T-helper 2 cell (primary cell): ENCODE measurements at places on chromosomes 16 and 17.

DNA sequence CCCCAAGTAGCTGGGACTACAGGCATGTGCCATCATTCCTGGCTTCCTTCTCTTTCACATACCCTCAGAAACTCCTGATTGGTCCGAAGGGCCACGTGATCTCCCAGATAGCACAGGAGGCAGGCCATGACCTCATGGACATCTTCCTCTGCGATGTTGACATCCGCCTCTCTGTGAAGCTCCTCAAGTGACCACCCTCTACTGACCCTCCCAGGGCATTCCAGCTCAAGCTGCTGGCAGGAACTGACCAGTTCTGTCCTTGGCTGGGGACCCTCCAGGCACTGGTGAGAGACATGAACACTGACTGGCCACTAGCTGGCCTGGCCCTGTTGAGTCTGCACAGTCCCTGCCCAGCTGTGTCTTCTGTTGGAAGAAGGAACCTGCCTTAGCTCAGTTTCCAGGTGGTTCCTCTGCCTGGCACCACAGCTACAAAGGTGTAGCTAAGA is 5.6 kb downstream of the ERAL1 start:
- DNase-seq, result no peak

DNA sequence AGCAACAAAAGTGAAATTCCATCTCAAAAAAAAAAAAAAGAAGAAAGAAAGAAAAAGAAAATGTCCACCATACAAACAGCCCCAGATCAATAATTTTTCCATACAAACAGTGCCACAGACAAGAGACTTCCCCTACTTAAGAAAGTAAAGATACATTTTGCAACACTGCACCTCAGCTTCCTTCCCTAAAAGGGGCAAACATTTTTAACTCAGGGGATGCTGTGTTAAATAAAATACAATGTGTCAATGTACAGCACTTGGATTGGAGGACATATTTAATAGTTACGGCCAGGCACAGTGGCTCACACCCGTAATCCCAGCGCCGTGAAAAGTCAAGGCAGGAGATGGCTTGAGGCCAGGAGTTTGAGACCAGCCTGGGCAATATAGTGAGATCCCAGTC is 22.3 kb downstream of the MYH11 start:
- no peak for DNase-seq

DNA sequence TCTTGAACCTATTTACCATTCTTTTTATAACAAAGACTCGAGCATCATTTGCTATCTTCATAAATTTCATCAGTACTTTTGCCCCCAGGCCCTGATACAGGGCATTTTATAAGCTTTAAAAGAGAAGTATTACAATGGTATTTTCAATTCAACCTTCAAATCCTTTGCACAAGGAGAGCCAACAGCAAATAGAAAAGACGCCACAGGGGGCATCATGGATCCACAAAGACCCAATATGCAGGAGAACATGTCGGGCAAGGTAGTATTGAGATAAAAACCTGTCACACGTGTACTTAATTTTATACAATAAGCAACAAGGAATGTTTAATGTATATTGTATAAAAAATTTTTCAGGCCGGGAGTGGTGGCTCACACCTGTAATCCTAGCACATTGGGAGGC is 10.2 kb downstream of the MAP3K14 start:
- no peak for DNase-seq

- DNase-seq, result no peak
Measured at GRCh38 chr16:87570938-87571867, 31.1 kb upstream of the JPH3 start.

DNA sequence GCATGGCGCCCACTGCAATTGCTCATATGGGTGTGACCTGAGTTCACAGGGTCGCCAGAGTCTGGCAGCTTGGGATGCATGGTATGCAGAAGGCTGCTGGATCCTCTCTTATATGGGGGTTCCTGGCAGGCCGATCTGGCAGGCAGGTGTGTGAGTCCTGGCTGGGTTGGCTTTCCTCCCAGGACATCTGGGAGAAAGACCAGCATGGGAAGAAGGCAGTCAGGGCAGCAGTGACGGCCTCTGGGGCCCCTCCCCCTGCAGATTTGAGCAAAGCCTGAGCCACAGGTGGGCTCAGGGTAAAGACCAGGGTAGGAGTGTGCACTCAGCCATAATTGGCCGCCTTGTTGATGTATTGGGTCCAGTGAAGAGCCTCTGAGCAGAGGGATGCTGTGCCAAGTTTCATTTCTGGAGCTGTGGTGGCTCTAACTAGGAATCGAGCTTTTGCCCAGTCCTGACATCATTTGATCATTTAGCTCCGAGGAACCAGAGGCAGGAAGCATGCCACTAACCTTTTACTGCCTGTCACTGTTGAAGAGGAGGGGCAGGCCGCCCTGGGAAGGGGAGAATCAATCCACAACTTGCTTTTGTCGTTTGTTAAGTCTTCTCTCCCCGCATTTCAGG is 174.3 kb downstream of the CCDC182 start:
- DNase-seq, result no peak

GRCh38 chr17:17837966-17838962 is 1.5 kb upstream of the SREBF1 start:
- no peak for DNase-seq

DNA sequence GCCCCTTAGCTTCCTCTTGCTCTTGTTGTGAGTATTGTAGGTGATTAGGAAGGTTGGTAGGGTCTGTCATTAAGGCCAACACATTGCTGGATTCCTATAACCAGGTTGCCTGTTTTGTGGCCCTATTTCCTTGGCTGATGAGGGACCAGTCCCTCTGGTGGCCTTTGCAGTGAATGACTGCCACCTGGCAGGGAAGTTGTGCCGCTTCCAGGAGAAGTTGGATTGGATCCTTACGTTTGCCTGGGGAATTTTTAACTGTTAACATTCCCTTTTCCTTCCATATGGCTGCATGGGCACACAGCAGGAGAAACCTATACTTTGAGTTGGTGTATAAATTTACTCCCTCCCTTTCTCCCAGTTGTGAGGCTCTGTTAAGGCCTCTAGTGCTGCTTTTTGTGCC is 32.4 kb downstream of the LCMT1 start:
- no peak for DNase-seq

GRCh38 chr17:44314524-44314868 is 6.1 kb downstream of the RUNDC3A start:
- no peak for DNase-seq

- DNase-seq, result no peak
Measured at GRCh38 chr16:74079232-74079586, 217.4 kb upstream of the PSMD7 start.

DNA sequence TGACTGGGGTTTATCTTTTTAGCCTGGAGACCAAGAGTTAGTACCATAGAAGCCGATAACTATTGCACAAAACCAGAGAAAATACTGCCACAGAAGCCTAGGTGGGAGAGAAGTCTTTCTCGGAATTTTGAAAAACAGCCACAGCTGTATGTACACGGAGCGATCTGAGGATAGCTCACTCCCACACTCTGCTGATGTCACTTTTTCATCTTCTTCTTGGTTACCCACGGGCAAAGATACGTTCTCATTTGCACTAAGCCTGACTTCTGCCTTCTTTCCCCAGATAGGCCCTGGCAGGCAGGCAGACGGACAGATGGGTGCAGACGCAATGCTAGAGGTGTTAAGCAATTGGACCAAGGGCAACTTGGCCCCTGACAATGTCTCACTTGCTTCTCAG is 9.1 kb upstream of the CBX4 start:
- no peak for DNase-seq
